GM10248 (cell line): ENCODE measurements at places on chromosomes 6 and 20.

DNA sequence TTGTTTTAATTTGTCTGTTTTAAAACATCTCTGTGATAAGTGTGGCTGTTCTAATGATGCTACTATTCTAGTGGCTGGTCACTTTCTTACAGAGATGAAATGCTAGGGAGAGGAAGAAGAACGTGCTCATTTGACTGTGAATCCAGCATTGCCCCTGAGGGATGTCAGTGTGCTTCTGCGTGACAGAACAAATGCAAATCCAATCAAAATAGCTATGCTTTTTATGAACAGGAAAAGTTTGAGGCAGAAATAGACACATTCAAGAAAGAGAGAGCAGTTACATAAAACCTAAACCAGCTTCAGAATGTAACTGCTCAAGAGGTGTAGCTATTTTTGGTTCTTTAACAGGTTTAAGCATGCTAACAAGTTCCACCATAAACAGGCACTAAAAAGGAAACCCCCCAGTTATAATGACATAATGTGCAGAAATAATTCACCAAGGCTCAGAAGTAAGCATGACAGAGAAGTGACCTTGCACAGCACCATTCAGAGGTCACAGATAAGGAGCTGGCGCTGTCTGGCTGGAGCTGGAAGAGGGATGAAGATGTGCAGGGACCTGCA is 385.3 kb downstream of the EPM2A start:
- DNase-seq: peak; percentile 16

DNA sequence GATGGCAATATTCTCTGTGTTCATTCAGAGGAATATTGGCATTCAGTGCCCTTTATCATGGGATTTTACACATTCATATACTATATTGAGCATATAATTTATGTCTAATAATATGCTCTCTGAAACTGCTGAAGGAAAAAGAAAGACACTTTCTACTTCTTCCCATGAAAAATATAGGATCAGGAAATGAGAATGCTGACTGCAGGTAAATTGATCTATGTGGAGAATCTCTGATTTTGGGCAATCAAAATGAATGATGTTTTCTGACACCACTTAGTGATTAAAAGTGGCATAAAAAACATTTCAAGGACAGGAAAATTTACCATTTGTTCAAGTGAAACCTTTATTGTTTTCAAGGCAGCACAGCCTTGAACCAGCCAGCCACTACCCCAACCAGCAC is 260.1 kb upstream of the STXBP5 start:
- no peak for DNase-seq

- no peak for DNase-seq
Observed at GRCh38 chr6:125636671-125637070, 112.8 kb upstream of the HEY2 start.

DNA sequence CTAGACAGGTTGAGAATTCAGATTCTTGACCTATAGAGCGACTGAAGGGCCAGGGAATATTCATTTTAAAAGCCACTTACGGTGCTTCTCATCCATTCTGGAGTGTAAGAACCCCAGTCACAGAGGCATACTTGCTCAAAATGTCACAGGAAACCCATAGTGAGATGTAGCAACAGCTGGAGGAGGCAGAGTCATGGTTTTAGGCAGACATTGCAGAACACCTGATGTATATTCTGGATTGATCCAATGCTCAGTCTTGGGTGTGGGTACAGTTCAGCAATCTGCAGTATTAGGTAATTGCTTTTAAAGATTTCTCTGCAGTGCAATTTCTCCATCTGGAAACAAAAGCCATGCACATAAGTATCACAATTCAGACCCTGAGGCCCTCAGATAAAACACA is 137.4 kb upstream of the SLC22A23 start:
- DNase-seq: no peak

GRCh38 chr6:79544299-79544927 is 7.2 kb upstream of the LCA5 start:
- DNase-seq: no peak

- no peak for DNase-seq
Observed at GRCh38 chr6:100506651-100507050, 41.9 kb upstream of the SIM1 start.

DNA sequence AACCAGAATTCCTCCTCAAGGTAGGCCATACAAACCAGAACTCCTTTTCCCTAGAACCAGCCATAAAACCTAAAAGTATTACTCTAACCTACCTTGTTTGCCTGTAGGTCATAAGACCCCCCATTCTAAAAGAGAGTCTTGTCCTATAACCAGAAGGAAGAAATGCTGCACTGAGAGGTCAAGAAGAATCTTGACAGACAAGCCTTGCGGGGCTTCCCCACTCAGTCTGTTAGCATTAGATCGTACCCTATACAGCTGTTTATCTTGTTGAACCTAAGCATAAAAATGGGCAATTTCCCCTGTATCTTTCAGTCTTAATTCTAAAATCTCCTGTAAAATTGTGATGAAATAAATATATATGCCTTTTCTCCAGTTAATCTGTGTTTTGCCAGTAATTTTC is 52.3 kb upstream of the HFE start:
- no peak for DNase-seq

DNA sequence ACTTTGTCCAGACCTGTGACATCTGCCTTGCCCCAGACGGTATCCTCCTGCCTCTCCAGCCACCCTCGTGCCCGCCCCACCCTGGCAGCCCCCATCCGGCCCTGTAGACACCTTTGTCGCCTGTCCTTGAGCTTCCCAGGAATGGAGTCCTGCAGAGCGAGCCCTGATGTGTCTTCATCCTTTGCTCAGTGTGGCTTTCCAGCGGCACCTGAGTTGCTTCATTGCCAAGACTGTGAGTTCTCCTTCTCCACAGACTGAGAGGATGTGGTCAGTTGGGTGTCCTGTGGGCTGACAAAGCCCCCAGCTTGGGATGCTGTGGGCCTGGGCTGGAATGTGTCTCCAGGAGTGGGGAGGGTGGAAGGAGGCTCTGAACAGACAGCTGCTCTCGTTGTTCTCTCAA is 1.7 kb upstream of the CST4 start:
- DNase-seq: no peak

DNA sequence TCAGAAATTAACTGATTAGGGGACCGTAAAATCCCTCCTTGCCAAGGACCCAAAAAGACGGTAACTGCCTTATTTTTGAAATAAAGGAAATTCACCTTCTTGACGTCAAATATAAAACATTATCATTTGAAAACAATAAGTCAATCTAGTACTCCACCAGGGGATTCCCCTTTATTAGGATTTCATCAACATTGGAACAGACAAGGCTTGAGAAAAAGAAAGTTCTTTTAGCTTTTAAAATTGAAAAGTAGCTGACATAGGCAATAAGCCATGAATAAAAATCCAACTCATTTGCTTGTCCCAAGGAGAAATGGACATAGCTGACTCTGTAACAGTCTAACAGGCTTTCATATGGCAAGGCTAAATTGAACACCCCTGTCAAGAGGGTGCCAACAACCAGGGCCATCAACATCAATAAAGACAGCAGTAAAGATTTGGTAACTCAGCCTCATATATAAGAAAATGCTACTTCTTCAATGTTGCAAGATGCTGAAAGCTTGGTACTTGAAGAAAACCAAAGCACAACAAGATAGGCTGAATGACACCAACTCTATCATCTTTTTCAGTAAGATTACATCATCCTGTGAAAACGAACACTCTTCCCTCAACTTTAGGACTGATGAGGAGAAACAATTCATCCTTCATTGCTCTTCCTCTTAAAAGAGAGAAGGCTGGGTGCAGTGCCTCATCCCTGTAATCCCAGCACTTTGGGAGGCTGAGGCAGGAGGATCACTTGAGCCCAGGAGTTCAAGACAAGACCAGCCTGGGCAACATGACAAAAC is 121.0 kb upstream of the PRDM1 start:
- no peak for DNase-seq

- DNase-seq: no peak
Observed at GRCh38 chr20:152131-152530, 5.1 kb upstream of the DEFB127 start.

DNA sequence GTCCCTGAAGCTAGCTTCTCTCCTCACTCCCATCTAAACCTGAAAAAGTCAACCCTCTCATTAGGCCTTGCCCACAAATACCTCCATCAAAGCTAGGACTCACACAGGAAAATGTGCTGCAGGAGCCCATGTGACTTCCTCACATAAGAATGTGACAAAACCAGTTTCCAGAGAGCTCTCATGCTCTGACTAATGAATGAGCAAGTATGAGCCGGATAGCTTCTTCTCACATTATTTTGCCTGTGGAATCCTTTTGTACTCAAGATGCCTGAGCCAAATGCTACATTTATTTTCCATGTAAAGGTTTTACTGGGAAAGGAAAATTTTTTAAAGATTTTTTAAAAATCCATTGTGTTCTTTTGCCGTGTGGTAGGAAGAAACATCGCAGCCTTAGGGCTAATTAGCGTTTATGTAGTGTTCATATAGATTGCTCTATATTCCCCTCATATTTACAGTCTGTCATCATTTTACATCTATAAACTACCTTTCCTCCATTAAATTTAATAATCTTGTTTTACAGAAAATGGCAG is 68.6 kb upstream of the CCN6 start:
- no peak for DNase-seq

GRCh38 chr6:106530026-106530425 is 99.3 kb downstream of the RTN4IP1 start:
- no peak for DNase-seq

DNA sequence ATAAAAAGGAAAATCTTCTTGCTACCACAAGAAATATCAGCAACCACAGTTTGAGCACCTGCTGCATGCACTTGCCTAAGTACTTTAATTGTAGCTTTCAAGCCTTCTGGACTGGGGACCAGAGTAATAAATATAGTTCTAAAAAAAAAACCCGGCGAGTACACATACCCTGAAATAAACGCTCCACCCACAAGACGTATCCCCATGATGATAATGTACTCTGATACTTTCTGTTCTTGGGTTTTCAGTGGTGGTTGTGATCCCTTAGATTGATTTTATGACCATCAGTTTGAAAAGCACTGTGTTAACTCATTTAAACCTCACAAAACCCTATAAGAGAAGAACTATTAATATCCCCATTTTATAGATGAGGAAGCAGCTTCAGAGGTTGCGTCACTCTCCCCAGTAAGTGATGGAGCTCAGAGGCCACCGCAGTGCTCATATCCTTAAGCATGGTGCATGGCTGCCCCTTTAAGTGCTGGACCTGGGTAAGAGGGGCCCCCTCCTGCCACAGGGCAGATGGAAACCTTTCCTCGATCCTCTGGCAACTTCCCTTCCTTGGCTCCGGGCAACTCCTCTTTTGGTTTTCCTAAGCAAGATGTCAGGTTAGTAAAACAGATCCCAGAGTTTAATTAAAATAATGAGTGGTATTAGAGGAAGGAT is 67.3 kb downstream of the KCNB1 start:
- DNase-seq: no peak

- no peak for DNase-seq
Observed at GRCh38 chr6:169378620-169379381, 125.2 kb upstream of the THBS2 start.

GRCh38 chr20:25196786-25197120 is 1.2 kb downstream of the ENTPD6 start:
- DNase-seq: no peak

DNA sequence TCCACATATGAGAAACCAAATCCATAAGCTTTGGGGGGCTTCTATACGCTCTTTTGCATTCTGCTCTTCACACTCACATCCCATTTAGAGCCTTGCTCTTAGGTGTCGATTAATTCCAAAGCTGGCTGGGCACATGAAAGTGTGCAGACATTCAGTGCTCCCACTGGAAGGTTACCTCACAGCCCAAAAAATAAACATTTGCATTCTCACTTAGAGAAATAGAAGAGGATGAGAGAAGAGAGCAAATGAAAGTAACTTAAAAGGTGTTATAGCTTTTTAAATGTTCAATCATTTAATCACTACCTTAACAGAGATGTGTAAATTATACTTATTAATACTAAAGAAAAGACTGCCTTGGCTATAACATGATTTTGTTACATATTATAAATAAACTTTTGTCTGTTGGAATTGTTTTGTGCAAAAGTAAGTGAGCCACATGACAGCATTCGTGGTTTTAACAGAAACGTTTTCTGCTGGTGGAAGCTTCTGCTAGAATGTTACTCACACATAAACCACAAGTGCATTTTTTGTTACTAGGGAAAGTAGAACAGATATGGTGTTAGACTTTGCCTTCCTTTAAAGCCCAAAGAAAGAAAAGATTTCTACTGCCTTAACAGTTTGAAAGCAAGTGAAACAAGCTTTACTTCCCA is 116.7 kb downstream of the SIM1 start:
- no peak for DNase-seq

- no peak for DNase-seq
Observed at GRCh38 chr6:116528133-116528532, 16.7 kb downstream of the CALHM5 start.

DNA sequence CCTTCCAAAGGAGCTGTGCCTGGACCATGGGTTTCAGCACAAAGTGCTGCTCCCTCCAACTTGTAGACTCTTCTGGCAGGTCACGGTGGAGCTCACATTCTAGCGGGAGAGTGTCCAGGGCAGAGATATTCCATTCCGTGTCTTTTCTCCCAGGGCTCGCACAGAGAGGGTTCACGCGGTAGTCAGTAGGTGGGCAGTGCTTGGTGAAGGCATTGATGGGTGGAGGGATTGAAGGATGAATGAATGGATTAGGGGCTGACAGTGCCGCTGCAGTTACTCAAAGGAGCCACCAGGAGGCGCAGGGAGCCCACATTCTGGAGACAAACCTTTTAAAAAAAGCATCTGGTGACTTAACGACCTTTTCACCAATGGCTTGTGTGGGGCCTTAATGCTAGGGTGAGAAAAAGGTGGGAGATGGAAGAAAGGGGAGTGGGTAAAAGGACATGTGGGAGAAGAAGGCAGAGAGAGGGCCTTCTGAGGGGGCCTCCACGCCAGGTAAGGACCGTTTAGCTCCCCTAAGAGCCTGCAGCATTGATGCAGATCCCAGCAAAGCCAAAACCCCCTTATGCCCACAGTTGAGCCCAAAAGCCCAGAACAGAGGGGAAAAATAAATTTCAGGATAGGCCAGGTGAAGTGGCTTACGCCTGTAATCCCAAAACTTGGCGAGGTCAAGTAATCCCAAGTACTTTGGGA is 17.5 kb upstream of the FAM110A start:
- peak; percentile 77 for DNase-seq

DNA sequence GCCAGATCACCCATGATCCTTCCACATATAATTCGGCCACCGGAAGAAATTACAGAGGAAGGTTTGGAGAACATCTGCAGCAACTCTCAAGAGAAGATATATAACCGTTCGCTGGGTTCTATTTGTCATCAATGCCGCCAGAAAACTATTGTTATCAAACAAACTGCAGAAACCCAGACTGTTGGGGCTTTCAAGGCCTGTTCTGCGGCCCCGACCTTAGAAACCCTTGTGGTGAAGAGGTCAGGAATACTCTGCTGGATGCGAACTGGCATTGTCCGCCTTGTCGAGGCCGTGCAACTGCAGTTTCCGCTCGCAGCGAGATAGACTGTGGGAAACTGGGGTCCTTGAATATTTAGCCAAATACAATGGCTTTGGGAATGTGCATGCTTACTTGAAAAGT is 21.3 kb downstream of the PRSS16 start:
- no peak for DNase-seq

GRCh38 chr6:121349596-121349995 is 15.3 kb upstream of the TBC1D32 start:
- no peak for DNase-seq

- DNase-seq: no peak
Observed at GRCh38 chr20:18077157-18077556, 19.4 kb upstream of the OVOL2 start.
